ENCODE measurements at places on chromosomes 4 and X. TPM values are rescaled to one million over a fixed set of nuclear protein-coding genes. Genes with fewer than 3 reads are reported as not detected.

Gene LUZP4
- total RNA-seq, result not detected

Gene AREG
- total RNA-seq, result 1.3 TPM

DNA sequence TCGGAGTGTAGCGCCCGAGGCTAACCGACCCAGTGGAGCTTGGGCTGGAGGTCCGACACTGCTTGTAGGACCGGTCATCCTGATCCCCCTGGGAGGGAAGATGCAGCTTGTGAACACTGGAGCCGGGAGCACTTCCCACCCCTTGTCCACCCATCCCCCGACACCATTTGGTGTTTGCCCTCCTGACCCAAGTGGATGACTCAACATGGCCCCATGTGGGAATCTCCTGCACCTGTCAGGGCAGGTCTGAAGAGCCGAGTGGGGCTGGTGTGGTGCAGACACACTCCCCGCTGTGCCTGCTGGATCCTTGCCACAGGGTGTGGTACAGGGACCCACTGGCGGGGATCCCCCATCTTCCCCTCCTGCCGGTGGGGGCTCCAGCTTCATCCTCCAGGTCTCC, 90.0 kb upstream of the AFAP1 start:
- no peaks in the 10 kb centered on the region for H3K27me3 ChIP-seq
- H3K4me1 ChIP-seq, result no peaks in the 10 kb centered on the region
- no peak overlapping the region for H3K4me3 ChIP-seq
- no peak for DNase-seq

GRCh38 chrX:25166546-25166945, 150.8 kb upstream of the ARX start:
- H3K27me3 ChIP-seq, result no peaks in the 10 kb centered on the region
- H3K4me1 ChIP-seq, result no peaks in the 10 kb centered on the region
- no peak overlapping the region for H3K4me3 ChIP-seq
- H3K36me3 ChIP-seq, result no peaks in the 10 kb centered on the region
- DNase-seq, result no peak

Gene CCDC158
- not detected for total RNA-seq

- no peaks in the 10 kb centered on the region for H3K36me3 ChIP-seq
- H3K4me1 ChIP-seq, result peaks cover 6% of the 10 kb centered on the region
- DNase-seq, result no peak
- no peak overlapping the region for H3K27ac ChIP-seq
Observed at GRCh38 chr4:98290511-98290910, 29.3 kb downstream of the RAP1GDS1 start.

Gene ENOPH1
- total RNA-seq, result 47.1 TPM

Gene MAMLD1
- total RNA-seq, result 0.68 TPM

GRCh38 chrX:51332188-51332942, at the start of gene NUDT10:
NUDT10 (plus strand) TSS chrX:51332822; CDS start chrX:51332966, 144 bp downstream.
- H3K4me3 ChIP-seq, result peak within 1 kb of the TSS; percentile 84
- peak within 1 kb of the TSS; percentile 38 for H3K27ac ChIP-seq
- H3K4me1 ChIP-seq, result no peaks in the 10 kb centered on the region
- no peaks in the 10 kb centered on the region for H3K36me3 ChIP-seq
- H3K27me3 ChIP-seq, result no peaks in the 10 kb centered on the region

DNA sequence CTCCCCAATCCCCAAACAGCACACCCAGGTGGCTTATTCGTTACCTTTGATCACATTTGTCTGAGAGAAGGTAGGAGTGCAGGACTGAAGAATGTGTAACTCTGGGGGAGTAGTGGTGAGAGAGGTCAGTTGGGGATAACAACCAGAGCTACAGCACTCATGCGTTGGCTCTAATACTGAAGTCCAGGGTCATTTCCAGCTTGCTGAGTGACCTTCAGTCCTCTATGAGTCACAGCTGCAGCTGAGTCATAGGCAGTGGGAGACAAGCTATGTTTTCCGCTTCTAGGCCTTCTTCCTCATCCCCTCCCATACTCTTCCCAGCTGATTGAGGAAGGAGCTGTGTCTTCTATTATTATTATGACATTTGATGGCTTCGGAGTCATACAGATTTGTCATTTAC, 31.6 kb upstream of the CT47C1 start:
- DNase-seq, result no peak
- no peak overlapping the region for H3K27ac ChIP-seq
- H3K4me1 ChIP-seq, result peaks cover 11% of the 10 kb centered on the region
- H3K27me3 ChIP-seq, result no peaks in the 10 kb centered on the region
- H3K4me3 ChIP-seq, result no peak overlapping the region

DNA sequence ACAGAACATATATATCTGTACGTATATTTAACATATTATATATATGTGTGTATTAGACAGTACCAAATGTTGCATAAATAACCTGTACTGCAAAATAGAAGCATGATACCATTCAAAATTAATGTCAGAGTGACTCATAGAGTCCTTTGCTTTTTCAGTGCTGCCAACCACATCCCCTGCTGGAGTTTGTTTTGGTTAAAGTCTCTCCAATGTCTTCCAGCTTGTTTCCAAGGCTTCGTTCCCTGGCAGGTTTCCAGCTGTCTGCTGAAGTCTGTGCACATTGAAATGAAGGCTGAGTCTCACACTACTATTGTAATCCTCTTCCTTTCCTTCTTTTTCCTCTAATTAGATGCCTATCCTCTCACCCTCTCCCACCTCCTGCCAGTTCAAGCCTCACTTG, 14.9 kb downstream of the NRK start:
- H3K4me3 ChIP-seq, result no peak overlapping the region
- no peak for DNase-seq
- H3K36me3 ChIP-seq, result no peaks in the 10 kb centered on the region

Measured in endodermal cell (in vitro differentiated cells).